Spinal cord (tissue), 10 donors: ENCODE measurements at places on chromosomes 13 and 19. TPM values are rescaled to one million over a fixed set of nuclear protein-coding genes. Genes with fewer than 3 reads are reported as not detected.

FAM216B gene
- 9.8 TPM for polyA plus RNA-seq

SOX1 gene
- 6.7 TPM for polyA plus RNA-seq

CYTH2 gene
- 98.0 TPM for polyA plus RNA-seq

USHBP1 gene
- 3.0 TPM for polyA plus RNA-seq

TLE6 gene
- 4.6 TPM for polyA plus RNA-seq

SIGLEC5 gene
- polyA plus RNA-seq, result 0.22 TPM

STAP2 gene
- polyA plus RNA-seq, result 8.5 TPM

C5AR1 gene
- polyA plus RNA-seq, result 3.5 TPM

IRF3 gene
- polyA plus RNA-seq, result 39.2 TPM

KBTBD7 gene
- 17.7 TPM for polyA plus RNA-seq

CBY2 gene
- polyA plus RNA-seq, result not detected

SHD gene
- 77.1 TPM for polyA plus RNA-seq
